Calu3 (cell line): ENCODE measurements at places on chromosomes 11 and 22. TPM values are rescaled to one million over a fixed set of nuclear protein-coding genes. Genes with fewer than 3 reads are reported as not detected.
A peak's percentile ranks its signal among the peaks of the same experiment; 100 is the strongest.

Gene IL17REL
- not detected in 2 replicates for total RNA-seq

Gene TRPM5
- not detected in 2 replicates for total RNA-seq

Gene CDHR5
- total RNA-seq, result 5.0 and 7.6 TPM in 2 replicates

DNA sequence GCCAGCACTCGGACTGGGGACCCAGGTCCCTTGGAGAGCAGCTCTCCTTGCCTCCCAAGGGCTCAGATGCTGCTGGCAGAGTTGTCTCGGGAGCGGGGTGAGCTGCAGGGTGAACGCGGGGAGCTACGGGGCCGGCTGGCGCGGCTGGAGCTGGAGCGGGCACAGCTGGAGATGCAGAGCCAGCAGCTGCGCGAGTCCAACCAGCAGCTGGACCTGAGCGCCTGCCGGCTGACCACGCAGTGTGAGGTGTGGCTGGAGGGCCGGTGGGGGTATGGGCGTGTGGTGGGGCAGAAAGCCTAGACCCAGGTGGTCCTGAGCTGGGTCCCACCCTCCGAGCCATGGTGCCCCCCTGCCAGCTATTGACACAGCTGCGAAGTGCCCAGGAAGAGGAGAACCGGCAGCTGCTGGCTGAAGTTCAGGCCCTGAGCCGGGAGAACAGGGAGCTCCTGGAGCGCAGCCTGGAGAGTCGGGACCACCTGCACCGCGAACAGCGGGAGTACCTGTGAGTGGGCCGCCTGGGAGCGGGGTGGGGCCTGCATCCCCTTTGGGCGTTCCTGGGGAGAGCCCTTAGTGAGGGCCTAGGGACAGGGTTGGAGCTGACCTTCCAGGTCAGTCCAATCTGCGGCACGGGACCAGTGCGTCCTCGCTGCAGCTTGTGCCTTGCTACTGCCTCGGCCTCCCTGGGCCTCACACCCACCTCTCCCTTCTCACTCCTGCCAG lies 5.8 kb upstream of the RPS6KA4 start:
- H3K27ac ChIP-seq, result no peak overlapping the region
- H3K27me3 ChIP-seq, result no peaks in the 10 kb centered on the region
- H3K4me3 ChIP-seq, result no peak overlapping the region
- H3K36me3 ChIP-seq, result peaks cover 6% of the 10 kb centered on the region
- DNase-seq, result no peak
- H3K4me1 ChIP-seq, result peaks cover 14% of the 10 kb centered on the region

GRCh38 chr11:78783301-78783700 lies 208.6 kb upstream of the NARS2 start:
- no peaks in the 10 kb centered on the region for H3K36me3 ChIP-seq
- no peak overlapping the region for H3K4me3 ChIP-seq
- DNase-seq, result no peak
- peaks cover 67% of the 10 kb centered on the region for H3K27me3 ChIP-seq
- H3K27ac ChIP-seq, result no peak overlapping the region

- peaks cover 23% of the 10 kb centered on the region for H3K4me1 ChIP-seq
- peak overlapping the region; percentile 48 for H3K27ac ChIP-seq
- H3K4me3 ChIP-seq, result peak overlapping the region; percentile 76
- peak; percentile 52 for DNase-seq
- peaks cover 45% of the 10 kb centered on the region for H3K27me3 ChIP-seq
These were observed 40.0 kb upstream of the CREB3L1 start for GRCh38 chr11:46237248-46238077.

Gene RIC3
- 0.12 and 0.38 TPM in 2 replicates for total RNA-seq

GRCh38 chr22:39530692-39531331 lies 1.7 kb downstream of the RPS19BP1 start:
- peak; percentile 35 for DNase-seq
- peak overlapping the region; percentile 98 for H3K4me3 ChIP-seq
- H3K4me1 ChIP-seq, result peaks cover 54% of the 10 kb centered on the region
- H3K36me3 ChIP-seq, result peaks cover 67% of the 10 kb centered on the region

GRCh38 chr11:121571506-121571905 lies 118.7 kb upstream of the SORL1-AS1 start:
- no peak overlapping the region for H3K4me3 ChIP-seq
- H3K27ac ChIP-seq, result no peak overlapping the region
- no peaks in the 10 kb centered on the region for H3K4me1 ChIP-seq
- H3K27me3 ChIP-seq, result no peaks in the 10 kb centered on the region

DNA sequence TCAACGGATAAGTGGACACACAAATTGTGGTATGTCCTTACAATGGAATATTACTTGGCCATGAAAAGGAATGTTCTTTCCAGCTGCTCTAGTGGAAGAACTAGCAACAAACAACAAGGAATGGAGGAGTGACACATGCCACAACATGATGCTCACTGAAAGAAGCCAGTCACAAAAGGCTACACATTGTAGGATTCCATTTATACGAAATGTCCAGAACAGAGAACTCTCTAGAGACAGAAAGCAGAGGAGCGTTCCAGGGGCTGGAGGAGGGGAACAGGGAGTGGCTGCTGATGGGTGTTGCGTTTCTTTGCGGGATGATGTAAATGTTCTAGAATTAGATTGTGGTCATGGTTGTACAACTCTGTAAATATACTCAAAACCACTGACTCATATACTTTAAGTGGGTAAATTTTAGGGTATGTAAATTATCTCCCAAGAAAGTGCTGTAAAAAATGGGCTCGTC lies 32.4 kb upstream of the PDGFB start:
- no peak overlapping the region for H3K27ac ChIP-seq
- no peaks in the 10 kb centered on the region for H3K27me3 ChIP-seq
- no peaks in the 10 kb centered on the region for H3K4me1 ChIP-seq
- no peaks in the 10 kb centered on the region for H3K36me3 ChIP-seq
- no peak overlapping the region for H3K4me3 ChIP-seq

GRCh38 chr11:34214961-34215805 lies 109.8 kb downstream of the NAT10 start:
- peaks cover 38% of the 10 kb centered on the region for H3K4me1 ChIP-seq
- H3K4me3 ChIP-seq, result no peak overlapping the region
- H3K27me3 ChIP-seq, result no peaks in the 10 kb centered on the region
- peak overlapping the region; percentile 35 for H3K27ac ChIP-seq
- no peaks in the 10 kb centered on the region for H3K36me3 ChIP-seq
- peak; percentile 40 for DNase-seq

GRCh38 chr22:47421846-47422245 lies 659.4 kb downstream of the TBC1D22A start:
- H3K27me3 ChIP-seq, result peaks cover 8% of the 10 kb centered on the region
- DNase-seq, result no peak
- H3K4me3 ChIP-seq, result no peak overlapping the region

DNA sequence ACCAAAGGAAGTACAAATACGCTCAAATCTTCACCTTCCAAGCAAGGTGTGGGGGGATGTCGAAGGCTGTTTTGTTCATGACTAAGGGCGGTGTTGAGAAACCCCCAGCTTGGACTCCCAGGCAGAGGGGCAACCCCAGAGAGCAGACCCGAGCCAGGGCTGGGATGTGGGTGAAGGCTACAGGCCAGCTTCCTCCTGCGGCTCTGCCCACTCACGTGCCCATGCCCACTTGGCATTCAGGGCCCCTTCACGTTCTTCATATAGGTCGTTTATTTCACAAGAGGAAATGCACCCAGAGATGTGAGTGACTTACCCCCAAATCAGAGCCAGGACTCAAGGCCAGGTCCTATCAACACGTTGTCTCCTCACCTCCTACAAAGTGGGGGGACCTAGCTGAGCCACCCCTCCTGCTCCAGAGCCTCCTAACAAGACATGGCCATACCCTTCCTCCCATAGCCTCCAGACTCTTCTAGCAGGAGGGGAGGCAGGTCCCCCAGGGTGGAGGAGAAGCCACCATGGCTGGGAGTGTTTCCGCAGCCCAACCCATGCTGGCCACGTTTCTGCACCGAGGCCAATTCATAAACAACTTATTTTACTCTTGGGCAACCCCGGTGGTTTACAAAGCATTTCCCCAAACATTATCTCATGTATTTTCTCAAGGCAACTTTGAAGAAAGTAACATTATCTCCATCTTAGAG lies 22.0 kb downstream of the TMEM184B start:
- H3K27ac ChIP-seq, result no peak overlapping the region
- no peak overlapping the region for H3K4me3 ChIP-seq
- H3K4me1 ChIP-seq, result no peaks in the 10 kb centered on the region

DNA sequence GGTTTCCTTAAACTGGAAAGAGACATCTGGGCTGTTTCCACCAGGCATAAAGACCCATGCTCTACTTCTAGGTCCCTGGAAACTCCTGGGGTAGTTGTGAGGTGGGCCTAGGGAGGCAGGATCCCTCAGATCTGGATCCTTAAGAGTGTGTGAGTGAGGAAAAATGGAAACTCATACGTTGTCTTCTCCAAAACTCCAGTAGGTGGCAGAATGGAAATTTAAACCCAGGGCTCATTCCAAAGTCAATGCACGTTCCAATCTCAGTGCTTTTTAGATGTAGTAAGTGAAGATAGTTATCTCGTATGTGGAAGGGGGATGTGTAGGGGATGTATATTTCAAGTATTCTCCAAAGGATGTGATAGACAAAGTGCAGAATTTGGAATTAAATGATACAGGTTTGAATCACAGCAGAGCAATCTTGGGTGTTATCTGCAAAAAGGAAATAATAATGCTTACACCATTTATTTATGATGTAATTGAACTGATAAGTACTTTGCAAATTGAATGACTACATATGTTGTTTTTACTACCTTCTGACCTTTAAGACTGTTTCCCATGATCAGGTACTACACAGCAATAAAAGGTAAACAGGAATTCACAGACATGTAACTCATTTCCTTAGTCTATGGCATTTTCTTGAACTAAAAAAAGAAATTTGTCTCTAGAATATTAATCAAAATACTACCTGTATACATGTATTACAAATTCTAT lies 13.1 kb upstream of the MMP1 start:
- DNase-seq, result no peak
- no peak overlapping the region for H3K4me3 ChIP-seq
- H3K4me1 ChIP-seq, result peaks cover 9% of the 10 kb centered on the region
- peaks cover 6% of the 10 kb centered on the region for H3K36me3 ChIP-seq
- H3K27ac ChIP-seq, result no peak overlapping the region

Gene PTPRJ
- total RNA-seq, result 42.9 and 59.4 TPM in 2 replicates

DNA sequence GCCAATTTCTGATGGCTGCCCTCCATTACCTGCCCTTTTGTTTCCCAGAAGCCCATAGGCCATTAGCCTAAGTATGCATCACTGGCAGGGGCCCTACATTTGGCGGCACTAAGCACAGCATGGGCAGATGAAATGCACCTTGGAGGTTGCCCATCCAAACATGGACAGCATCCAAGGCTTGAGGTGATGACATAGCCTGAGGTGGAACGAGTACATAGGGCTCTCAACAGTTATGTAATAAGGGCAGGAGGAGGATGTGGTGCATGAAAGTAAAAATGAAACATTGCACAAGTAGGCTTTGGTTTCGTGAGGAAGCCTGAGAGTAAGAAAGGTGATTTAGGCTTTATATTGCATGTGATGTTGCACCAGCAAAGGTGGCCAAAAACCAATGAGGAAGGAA lies 148.1 kb downstream of the FAM76B start:
- H3K27ac ChIP-seq, result no peak overlapping the region
- H3K36me3 ChIP-seq, result no peaks in the 10 kb centered on the region
- H3K4me3 ChIP-seq, result no peak overlapping the region

Gene SYT8
- total RNA-seq, result 5.8 and 7.1 TPM in 2 replicates
